HFFc6 (cell line): ENCODE measurements at places on chromosomes 16 and 17.

- peaks cover 4% of the 10 kb centered on the region; the same call in 1 of the 2 replicates for H3K4me1 ChIP-seq
- no peak for DNase-seq
- H3K4me3 ChIP-seq, result no peak overlapping the region
- H3K27ac ChIP-seq, result no peak overlapping the region
Measured at GRCh38 chr17:524406-524950, 171.9 kb upstream of the RPH3AL start.

- no peaks in the 10 kb centered on the region for H3K4me1 ChIP-seq
- H3K36me3 ChIP-seq, result peaks cover 36% of the 10 kb centered on the region
- DNase-seq, result no peak
- H3K27ac ChIP-seq, result no peak overlapping the region
Measured at GRCh38 chr17:82732118-82732743, 3.2 kb upstream of the FN3K start.

- peaks cover 3% of the 10 kb centered on the region; the same call in 1 of the 2 replicates for H3K27me3 ChIP-seq
- H3K36me3 ChIP-seq, result no peaks in the 10 kb centered on the region
- no peaks in the 10 kb centered on the region for H3K4me1 ChIP-seq
- DNase-seq, result no peak
Measured at GRCh38 chr17:36019423-36019822, 1.7 kb upstream of the CCL23 start.

DNA sequence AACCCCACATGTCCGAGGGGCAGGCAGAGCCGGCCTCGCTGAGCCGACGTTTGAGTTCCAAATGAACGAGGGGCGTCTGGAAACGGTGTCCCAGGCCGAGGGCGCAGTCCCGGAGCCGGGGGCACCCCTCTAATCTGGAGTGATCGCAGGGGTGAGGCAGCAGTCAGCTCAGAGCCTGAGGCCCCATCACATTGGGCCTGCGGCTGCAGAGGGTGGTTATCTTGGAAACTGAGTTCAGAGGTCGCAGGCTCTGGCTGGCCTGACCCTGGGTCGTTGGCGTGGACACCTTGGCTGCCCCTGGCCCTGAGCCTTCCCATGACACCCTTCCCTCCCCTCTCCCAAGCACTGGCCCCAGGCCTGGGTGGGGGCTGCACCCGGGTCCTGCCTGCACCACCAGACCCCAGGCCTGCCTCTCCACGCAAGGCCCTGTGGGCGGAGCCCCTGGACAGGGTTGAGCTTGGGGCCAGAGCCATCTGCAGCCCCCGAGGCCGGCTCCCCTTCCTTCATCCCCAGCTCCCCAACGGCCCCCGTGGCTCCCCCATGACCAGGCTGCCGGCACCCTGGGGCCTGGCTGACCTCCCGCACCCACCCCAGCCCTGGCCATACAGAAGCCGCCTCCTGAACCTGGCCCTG, 45.6 kb downstream of the ZFPM1 start:
- H3K27me3 ChIP-seq, result peaks cover 3% of the 10 kb centered on the region
- no peaks in the 10 kb centered on the region for H3K36me3 ChIP-seq
- H3K4me3 ChIP-seq, result no peak overlapping the region
- no peak overlapping the region for H3K27ac ChIP-seq

GRCh38 chr16:12455287-12455798, 348.3 kb downstream of the CPPED1 start:
- no peaks in the 10 kb centered on the region for H3K36me3 ChIP-seq
- H3K27me3 ChIP-seq, result no peaks in the 10 kb centered on the region; the same call in 1 of the 2 replicates
- H3K27ac ChIP-seq, result no peak overlapping the region
- no peak overlapping the region for H3K4me3 ChIP-seq
- DNase-seq, result peak; percentile 58
- H3K4me1 ChIP-seq, result peaks cover 9% of the 10 kb centered on the region

DNA sequence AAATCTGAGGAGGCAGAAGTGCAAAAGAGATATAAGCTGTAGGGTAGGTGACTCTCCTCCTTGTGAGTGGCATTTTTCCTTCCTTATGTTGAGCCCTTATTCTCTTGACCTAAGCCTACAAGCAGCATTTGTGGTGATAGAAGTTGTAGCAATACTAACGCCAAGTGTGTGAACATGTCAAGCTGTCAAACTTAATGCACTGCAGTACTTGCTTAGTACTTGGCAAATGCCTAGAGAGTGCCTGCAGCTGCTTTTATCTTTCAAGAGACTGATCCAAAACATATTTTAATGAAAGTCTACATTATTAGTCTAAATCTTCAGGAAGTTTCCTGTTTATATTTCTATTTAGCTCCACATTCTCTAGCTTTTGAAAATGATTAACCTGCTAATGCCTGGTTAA, 83.2 kb downstream of the CNTNAP4 start:
- H3K27ac ChIP-seq, result no peak overlapping the region
- H3K27me3 ChIP-seq, result no peaks in the 10 kb centered on the region
- H3K36me3 ChIP-seq, result peaks cover 5% of the 10 kb centered on the region; the same call in 1 of the 2 replicates
- DNase-seq, result no peak

- no peaks in the 10 kb centered on the region for H3K4me1 ChIP-seq
- no peak overlapping the region for H3K4me3 ChIP-seq
- H3K27me3 ChIP-seq, result peaks cover 10% of the 10 kb centered on the region
- H3K27ac ChIP-seq, result no peak overlapping the region
- no peak for DNase-seq
- H3K36me3 ChIP-seq, result no peaks in the 10 kb centered on the region
Measured at GRCh38 chr16:19348578-19349315, 63.2 kb downstream of the CLEC19A start.

DNA sequence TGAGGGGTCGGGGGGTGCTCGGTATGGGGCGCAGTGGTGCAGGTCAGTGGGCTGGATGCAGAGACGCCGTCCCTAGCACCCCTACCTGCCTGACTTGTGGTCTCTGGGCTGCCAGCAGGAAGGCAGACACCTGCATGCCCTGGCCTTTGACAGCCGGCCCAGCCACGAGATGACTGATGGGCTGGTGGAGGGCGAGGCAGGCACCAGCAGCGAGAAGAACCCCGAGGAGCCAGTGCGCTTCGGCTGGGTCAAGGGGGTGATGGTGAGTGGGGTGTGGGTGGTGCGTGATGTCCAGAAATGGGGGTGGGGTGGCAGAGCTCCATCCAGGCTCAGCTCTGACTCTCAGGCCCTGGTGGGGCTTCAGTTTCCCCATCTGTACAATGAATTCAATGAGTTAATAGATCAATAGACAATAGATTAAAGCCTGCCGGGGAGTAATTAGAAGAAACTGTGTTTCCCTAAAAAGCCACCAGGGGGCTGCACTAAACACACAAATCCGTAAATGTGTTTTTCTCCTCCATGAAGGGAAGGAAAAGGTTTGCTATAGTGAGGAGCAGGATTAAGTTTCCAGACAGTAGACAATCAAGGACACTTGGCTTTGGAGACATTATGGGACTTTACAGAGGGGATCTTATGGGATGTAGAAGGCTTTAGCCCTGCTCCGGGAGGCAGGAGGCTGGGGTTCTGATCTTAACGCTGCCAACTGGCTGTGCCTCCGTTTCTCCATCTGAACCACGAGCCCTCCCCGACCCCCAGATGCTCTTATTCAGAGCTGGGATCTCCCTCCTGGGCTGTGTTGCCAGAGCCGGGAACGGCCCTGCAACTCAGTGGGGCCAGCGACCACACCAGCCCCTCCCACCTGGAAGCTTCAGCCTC, 2.2 kb downstream of the SLC12A3 start:
- H3K36me3 ChIP-seq, result no peaks in the 10 kb centered on the region
- no peak overlapping the region for H3K27ac ChIP-seq
- peaks cover 2% of the 10 kb centered on the region for H3K27me3 ChIP-seq
- peak; percentile 48 for DNase-seq

- peaks cover 57% of the 10 kb centered on the region for H3K4me1 ChIP-seq
- peak overlapping the region; percentile 98 for H3K27ac ChIP-seq
- H3K27me3 ChIP-seq, result peaks cover 5% of the 10 kb centered on the region
- H3K4me3 ChIP-seq, result peak overlapping the region; percentile 81
Measured at GRCh38 chr17:76716146-76716838, 5.5 kb upstream of the MXRA7 start.

DNA sequence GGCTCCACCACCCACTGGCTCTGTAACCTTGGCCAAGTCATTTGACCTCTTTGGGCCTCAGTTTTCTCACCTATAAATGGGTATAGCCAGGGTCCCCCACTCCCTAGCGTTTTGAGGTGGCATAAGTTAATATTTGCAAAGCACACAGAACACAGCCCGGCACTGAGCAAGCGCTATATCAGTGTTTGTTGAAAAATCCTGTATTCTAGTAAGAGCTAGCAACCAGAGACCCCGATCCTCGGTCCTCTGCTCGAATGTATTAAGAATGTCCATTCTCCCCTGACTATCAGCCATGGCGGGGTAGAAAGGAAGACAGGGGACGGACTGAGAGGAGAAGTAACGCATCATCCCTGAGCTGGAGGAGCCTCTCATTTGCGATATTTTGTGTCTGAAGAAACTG, 131.2 kb downstream of the IRF8 start:
- H3K4me1 ChIP-seq, result no peaks in the 10 kb centered on the region
- no peak overlapping the region for H3K27ac ChIP-seq
